ENCODE measurements at places on chromosomes 11 and 22.

- DNase-seq, result no peak
Measured at GRCh38 chr22:35638410-35638809, 9.8 kb upstream of the APOL6 start.

DNA sequence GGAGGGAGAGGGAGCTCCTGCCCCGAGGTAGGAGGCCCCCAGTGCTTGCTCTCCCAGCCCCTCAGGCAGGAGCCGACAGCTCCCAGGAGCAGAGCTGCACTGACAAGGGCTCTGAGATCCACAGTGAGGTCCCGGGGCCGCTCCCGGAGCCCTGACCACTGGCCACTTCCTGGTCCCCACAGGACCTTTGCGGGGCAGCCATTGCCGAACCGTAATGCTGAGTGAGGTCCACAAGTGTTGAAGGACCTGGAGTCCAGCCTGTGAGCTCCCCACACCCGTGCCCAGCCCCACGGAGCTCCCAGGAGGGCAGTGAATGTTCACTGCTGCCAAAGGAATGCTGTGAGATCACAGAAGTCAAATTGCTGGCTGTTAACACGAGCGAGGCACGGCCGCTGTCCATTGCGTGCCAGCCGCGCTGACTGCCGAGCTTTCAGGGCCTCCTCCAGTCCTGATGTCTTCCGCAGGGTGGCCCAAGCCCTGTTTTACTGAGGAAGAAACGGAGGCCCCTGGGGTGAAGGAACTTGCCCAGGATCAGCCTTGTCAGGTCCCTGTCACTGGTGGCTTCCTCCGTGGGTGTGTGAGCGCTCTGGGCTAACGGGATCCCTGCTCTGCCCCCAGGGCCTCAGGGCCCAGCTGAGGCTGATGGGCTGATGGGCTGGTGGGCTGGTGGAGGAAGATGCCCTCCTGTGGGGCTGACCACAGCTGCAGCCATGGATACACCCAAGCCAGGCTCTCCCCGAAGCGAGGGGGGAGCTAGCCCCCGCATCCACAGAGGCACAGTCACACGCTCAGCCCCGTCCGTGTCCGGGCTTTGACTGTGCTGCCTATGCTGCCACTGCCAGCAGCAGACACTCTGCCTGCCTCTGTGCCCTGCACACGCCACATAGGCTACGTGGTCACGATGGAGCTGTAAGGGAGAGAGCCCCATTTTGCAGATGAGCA, 70.8 kb downstream of the WNT7B start:
- DNase-seq, result no peak

DNA sequence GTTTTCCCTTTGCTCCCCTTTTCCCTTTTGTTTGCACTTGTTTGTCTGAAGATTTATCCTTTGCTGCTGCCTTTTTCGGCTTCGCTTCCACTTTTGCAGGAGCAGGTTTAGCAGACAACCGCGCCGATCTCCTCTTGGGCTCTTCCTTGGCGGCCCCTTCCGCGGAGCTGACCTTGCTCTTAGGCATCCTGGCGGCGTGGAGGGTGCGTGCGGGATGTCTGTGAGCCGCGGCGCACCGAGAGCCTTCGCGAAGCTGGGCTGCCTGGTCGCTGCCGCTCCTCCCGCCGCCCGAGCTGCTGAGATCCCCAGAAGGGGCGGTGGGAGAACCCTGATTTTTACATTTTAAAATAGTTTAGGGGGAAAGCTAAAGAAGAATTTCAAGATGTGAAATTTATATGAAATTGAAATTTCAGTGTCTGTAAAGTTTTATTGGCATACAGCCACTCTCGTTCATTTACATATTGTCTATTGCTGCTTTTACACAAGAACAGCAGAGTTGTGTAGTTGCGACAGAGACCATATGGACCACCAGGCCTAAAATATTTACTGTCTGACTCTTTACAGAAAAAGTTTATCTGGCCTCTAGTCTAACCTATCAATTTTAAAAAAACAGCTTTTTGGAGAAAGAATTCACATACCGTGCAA, 105.2 kb upstream of the RRM1 start:
- no peak for DNase-seq

- DNase-seq, result no peak
Measured at GRCh38 chr11:124801636-124802312, 1.6 kb upstream of the MSANTD2 start.

DNA sequence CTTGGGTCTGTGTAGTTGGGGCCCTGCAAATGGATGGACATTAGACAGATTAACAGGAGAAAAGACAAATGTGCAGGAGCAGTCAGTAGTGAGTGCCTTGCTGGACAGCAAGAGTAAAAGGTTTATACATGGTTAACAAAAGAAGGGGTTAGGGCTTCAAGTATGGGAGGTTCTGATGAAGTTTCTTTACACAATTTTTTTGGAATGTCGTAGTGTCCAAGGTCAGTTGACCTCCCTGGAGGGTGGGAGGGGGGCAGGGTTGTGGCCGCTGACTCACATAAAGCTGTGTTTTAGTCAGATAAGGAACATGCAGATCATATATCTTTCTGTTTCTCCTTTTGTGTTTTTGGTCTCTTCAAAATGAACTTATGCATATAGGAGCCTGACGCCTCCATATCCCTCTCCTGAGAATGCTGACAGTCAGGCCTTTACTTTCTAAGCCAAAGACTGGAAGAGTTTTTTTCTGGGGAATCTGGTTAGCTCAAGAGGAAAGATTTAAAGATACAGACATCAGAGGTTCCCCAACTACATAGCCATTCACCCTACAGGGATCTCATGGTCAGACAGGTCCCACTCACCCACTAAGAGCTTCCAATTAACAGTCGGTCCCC, 134.3 kb downstream of the NECTIN1 start:
- no peak for DNase-seq

DNA sequence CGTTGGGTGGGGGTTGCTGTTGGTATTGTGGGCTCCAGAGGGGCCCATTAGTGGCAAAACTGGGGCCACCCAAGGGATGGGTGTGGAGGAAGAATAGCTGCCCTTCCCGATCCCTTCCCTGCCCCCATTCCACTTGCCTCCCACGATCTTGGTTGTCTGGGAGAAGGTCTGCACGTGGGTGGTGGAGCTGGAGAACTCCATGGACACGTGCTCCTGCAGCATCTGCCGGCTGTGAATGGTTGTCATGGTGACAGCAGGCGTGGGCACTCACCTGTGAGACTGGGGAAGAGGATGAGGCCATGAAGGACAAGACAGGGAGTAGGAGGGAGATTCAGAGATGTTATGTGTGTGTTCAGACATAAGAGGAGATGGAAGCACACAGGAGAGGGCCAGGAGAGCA, 2.0 kb downstream of the IGSF22 start:
- DNase-seq, result peak; percentile 39

GRCh38 chr11:94732617-94733281, 35.4 kb upstream of the AMOTL1 start:
- DNase-seq, result peak; percentile 35

DNA sequence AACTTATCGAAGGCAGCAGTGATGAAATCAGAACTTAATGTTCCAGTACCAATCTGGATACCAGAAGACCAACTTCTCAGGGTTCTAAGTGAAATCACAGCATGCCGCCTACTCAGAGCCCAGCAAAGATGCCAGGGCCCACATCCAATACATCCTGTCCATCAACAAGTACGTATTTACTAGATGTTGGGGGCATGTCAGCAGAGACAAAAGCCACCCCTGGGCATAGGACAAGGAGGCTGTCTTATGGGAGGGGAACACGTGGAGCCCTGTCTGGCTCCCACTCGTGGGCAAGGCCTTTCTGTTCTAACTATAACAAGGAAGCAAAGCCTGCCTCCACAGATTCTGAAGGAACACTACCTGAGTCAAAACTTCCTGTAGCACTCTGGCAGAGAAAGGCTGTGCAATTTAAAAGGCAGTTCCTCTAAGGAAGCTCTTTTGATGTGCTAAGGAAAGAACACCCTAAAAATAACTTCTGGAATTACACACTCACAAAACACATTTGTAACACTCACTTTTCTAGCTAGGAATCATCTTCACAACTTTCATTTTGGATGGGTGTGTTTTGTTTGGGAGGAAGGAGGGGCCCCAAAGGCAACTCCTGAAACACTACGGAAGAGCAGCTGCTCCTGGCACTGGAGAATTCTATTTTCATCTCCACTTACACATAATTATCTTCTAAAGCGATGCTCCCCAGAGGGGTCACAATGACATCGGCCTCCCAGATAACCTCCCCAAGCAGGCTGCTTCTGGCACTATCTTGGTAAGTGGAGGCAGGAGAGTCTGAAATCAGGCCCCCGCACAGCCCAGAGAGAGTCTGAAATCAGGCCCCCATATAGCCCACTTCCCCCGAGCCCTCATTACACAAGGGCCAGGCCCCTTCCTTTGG, 14.2 kb downstream of the SMCO4 start:
- peak; percentile 42 for DNase-seq

DNA sequence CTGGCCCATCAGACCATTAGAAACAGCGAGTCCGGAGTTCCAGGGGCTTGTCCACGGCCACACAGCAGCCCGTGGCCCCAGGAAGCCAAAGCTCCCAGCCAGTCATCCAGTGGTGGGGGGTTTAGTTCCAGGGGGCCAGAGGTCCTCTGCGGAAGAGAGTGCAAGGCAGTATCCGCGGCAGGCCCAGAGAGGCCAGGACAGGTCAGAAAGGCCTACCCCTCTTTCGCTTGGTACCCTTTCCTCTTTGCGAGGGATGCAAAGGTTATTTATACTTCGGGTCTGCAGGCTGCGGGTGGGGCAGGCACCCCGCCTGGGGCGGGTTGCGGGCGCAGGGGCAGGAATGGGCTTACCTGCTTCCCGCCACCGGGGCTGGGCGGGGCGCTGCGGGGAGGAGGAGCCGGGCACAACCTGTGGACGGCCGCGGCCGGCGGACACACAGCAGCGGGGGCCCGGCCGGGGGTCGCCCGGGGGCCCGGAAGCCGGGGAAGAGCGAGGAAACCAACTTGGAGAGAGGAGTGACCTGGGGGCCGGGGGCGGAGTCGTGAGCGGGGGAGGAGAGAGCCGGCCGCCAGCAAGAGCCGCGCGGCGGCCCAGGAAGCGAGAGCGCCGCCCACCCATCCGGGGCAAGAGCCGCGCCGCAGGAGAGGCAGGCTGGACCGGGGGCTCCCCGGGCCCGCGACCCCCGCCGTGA, at the start of gene SH3BP1:
TSS of gene SH3BP1 (plus strand) at position 600 of the 691 bp plus-strand sequence. CDS start 119 bp downstream, outside the sequence.
- DNase-seq, result peak; percentile 21

DNA sequence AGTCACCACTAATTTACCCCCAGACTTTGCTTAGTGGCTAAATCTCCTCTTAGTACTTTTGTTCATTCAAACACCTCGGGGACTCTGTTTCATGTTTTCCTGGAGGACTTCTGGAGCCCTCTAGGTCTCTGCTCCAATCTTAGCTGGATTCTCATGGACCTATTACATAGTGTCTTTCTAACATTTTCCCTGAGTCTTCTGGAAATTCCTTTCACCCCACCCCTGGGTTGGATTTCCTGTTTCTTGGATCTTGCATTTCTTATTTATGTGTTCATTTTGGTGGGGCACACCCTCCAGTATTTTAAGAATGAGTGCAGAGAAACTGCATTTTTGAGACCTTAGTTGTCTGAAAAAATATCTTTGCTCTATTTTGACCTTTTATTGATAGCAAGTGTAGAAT, 220.1 kb downstream of the BLID start:
- DNase-seq, result no peak

DNA sequence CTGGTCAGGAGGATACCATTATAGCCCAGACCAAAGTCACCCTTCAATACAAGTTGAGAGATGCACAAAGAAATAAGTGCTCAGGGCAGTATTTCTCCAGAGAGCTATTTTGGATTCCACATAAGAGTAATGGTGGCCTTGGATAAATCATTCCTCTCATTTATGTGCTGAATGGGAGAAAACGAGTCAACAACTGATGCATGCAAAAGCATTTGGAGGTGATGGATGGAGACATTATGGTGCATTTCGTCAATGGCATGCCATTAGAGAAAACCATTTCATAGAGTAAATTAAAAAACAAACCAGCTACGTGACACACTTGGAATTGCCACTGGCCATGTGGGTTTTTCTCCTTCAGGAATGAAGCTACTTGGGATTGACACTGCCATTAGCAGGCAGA, 81.2 kb downstream of the ARL14EP start:
- DNase-seq, result no peak

DNA sequence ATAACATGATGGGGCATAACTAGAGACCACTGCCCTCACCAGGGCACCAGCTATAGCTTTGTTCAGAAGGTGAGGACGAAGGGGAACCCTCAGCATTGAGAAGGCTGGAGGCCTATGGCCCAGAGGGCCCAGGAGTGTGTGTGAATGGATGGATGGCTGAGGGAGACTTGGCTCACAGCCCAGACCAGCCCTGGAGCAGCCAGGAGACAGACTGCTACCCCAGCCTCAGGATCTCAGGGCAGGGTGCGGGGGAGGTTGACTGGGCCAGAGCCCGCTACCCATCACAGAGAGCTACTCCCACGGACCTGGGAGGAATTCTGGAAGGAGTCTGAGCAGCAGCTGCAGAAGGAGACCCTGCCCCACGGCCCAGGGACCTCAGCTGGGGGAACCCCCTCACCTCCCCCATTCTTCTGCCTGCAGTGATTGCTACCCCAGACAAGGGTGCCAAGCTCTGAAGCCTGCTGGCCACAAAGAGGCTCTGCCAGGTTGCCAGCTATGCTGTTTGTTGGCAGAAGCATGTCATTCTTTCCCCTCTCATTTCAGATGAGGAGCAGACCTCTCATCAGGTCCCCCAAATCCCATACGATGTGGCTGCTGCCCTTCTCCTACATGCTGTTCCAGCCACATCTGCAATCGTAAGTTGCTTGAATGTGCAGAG, 5.4 kb upstream of the CSDC2 start:
- DNase-seq, result peak; percentile 17

- peak; percentile 11 for DNase-seq
Measured at GRCh38 chr11:117824571-117825537, at the start of gene FXYD2. FXYD2 (minus strand) TSS chr11:117824744; CDS start chr11:117824678, 66 bp downstream.

- DNase-seq, result no peak
Measured at GRCh38 chr11:10261821-10262220, 32.2 kb downstream of the SBF2 start.

GRCh38 chr11:103637295-103637694, 399.1 kb upstream of the DDI1 start:
- DNase-seq, result no peak

DNA sequence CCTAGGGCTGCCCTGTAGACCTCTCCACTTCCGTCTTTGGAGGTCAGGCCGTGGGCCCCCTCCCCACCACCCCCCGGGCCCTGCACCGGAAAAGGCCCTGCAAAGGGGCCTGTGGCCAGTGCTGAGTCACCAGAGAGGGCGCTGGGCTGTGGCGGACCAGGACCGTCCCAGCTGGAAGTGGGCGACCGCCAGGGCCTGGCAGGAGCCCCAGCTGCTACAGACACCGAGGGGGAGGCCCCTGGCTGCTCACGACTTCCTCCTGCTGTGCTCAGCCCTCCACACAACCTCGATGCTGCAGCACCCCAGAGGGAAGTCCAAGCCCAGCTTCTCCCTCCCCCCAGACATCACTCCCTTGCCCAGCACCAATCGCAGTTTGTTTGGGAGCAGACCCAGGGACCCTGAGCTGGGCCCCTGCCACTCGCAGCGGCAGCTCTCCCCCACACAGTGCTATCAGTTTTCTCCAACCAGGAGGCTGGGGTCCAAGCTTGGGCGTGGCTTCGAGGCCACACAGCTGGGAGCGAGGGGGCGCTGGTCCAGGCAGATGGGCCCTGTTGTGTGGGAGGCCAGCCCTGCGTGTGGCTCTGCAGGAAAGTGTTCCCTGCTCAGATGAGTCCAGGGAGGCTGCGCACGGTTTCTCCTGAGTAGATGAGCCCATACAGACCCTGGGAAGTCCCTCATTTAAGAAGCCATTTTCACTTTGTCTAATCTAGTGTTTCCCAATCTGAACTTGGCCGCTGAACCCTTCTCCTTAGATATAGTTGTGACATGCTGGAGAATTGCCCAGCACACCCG, 5.6 kb upstream of the SH3BP1 start:
- no peak for DNase-seq

Data from NCI-H345 (cell line).